Stimulated activated CD4-positive, alpha-beta T cell treated with anti-CD3 and anti-CD28 coated beads, Interleukin-12 subunit alpha, Interleukin-12 subunit beta, amount 100 ng/mL, for 4 hours (primary cell): ENCODE measurements at places on chromosomes 3 and 15.

DNA sequence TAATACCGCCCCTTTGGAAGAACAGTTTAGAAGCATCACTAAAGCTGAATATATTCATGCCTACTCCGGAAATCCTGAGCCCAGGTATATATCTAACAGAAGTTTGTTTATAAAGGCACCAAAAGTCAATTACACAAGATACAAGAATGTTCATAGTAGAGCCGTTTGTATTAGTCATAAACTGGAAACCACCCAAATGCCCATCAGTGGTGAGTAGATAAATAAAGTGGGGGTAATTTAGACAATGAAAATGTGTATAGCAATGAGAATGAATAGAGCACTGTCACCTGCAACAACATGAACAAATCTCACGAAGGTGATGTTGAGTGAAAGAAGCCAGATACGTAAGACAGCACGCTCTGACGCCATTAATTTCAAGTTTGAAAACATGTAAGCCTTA lies 68.3 kb upstream of the GLCE start:
- DNase-seq: no peak

DNA sequence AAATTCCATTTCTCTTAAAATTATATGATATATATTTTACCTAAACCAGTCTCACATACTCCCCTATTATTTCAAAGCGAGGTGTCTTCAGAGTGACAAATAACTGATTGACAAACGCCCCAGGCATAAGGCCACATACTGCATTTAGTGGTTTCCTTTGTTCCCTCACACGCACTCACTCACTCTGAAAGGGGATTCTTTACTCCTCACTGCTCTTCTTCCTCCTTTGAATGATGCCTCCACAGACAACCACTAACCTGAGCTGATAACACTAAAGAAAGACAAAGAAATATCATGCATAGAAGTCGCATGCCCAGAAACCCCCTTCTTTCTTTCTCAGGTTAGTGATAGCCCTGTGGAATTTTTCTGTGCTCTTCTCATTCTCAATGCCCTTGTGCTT lies 24.1 kb upstream of the BBX start:
- no peak for DNase-seq

DNA sequence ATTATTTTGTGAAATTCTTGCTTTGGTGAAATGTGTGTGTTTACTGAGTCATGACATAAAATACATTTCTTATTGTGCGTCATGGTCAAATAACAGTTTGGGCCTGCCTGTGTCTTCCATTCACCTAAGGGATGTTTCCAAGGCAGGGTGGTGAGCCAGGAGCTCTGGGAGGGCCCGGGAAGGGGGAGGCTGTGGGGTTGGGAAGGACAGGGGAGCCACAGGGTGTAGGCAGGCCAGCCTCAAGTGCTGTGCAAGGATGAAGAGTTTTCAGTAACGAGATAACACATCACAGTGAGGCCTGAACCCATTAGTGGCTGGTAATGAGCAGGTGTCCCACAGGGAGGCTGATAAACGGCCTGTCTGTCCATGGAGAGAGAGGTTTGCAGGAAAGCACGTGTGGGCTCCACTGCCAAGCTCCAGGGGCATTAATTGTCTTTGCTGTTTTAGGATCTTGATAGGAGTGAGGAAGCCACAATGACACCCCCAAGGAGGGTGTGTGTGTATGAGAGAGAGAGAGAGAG lies 35.6 kb upstream of the SEC13 start:
- DNase-seq: no peak

DNA sequence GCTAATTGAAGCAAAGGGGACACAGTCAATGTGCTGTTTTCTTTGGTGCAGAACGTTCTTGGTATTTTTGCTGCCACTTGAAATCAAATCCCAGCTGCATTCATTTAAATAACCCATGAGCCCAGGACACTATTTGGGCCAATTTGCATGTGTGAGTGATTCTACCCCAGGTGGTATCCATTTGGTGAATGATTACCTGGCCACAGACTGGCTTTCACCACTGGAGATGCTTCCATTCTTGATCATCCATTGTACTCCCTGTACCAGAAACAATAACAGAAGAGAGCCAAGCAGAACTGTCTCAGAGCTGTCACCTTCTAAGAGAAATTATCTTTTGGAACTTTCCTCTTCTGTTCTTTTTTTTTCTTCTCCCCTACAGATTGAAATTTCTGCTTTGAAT lies 139.7 kb upstream of the RARB start:
- no peak for DNase-seq

DNA sequence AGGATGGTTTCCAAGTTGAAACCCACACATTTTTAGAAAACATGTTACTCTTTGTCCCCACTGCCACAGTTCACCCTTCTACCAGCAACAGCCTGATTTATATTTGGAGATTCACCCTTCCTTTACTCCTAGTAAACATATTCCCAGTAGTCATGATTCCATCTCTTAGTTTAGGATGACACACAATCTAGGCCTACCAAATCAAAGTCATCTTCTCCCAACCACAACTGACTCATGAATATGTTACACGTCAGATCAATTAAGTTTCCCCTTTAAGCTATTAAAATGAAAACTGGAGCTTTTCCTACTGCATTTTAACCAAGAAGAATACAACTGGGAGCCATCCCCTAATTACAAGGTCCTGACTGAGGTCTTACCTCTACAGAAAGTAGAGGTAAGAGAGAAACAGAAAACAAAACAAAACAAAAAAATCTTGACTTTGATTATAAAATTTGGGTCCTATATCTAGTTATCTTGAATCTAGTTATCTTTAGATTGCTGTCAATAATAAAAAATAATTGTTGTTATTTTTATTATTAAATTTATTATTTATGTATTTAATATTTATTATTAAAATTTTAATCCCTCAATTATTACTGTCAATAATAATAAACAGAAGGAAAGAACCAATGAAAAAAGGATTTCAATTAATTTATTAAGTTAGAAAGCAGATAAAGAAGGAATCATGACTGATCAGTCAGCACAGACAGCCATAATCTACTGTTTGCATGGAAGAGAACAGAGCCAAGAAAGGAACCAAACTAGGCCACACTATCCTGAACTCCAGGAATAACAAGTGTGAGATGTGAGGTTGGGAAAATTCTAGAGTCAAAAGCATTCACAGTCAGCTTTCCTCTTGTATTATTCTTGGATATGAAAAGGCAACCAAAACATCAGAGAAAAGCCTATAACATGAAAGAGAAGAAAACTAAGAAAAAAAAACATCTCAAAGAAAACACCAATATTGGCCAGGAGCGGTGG lies 12.5 kb downstream of the DPH6 start:
- no peak for DNase-seq

DNA sequence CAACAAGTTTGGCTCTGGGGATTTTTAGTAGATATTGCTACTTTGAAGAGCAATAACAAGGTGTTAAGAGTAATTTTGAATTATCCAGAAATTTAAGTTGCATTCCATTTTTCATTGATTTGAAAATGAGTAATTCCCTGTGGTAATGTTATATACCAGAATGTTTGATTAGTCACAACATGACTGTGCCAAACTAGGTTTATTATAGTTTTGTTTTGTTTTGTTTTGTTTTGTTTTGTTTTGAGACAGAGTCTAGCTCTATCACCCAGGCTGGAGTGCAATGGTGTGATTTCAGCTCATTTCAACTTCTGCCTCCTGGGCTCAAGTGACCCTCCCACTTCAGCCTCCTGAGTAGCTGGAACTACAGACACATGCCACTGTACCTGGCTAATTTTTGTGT lies 40.7 kb downstream of the CNOT10 start:
- no peak for DNase-seq

DNA sequence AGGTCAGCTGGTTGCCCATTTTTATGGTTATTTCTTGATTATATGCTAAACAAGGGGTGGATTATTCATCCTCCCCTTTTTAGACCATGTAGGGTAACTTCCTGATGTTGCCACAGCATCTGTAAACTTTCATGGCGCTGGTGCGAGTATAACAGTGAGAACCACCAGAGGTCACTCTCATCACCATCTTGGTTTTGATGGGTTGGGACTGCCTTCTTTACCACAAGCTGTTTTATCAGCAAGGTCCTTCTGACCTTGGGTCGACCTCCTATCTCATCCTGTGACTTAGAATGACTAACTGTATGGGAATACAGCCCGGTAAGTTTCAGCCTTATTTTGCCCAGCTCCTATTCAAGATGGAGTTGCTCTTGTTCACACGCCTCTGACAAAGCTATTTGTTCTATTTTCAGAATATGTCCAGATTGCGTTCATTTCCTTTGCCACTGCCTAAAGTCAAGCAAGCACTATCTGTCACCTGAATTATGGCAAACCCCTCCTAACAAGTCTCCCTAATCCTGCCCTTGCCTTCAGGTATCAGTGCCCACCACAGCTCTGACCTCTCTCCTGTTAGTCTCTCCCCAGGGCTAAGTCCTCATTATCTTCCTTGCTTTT lies 308.5 kb downstream of the ROBO2 start:
- DNase-seq: no peak

- no peak for DNase-seq
These were observed 157.9 kb downstream of the OSBPL10 start for GRCh38 chr3:31823184-31823583.

DNA sequence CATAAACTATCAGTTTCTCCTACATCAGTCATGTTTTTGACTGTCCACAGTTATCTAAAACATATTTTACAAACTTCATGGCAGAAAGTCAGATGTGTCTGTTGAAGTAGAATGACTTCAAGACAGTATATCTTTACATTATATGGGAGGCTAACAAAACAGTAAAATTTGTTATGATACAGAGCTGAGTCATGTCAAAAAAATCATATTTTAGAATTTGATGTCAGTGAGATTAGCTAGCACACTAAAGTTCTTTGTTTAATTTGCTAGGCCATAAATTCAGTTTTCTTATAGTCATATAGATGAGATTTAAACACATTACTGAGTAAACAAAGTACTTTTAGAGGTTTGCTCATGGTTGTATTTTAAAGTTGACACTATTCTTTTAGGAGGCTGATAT lies 80.3 kb upstream of the IGSF10 start:
- no peak for DNase-seq

- DNase-seq: no peak
These were observed 24.3 kb downstream of the SUSD5 start for GRCh38 chr3:33194303-33194702.

GRCh38 chr3:63296249-63296648 lies 18.1 kb downstream of the SYNPR start:
- no peak for DNase-seq

- DNase-seq: no peak
These were observed 50.5 kb upstream of the SEC22A start for GRCh38 chr3:123151251-123151705.

DNA sequence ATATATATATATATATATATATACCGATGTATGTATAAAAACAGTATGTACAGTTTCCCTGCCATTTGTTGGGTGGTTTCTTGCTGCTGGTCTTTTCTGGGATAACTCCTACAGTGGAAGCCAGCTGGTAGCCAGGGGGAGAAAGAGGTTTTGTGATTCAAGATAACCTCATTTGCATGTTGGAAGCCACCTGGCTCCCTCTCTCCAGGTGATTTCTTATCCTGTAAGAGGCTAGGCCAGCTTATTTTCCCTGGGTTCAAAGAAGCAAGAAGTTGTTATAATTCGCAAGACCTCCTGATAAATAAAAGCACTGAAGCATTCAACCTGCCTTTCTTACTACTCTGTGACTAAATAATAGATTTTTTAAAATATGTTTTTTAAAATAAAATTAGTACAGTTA lies 443.3 kb downstream of the VGLL3 start:
- no peak for DNase-seq

DNA sequence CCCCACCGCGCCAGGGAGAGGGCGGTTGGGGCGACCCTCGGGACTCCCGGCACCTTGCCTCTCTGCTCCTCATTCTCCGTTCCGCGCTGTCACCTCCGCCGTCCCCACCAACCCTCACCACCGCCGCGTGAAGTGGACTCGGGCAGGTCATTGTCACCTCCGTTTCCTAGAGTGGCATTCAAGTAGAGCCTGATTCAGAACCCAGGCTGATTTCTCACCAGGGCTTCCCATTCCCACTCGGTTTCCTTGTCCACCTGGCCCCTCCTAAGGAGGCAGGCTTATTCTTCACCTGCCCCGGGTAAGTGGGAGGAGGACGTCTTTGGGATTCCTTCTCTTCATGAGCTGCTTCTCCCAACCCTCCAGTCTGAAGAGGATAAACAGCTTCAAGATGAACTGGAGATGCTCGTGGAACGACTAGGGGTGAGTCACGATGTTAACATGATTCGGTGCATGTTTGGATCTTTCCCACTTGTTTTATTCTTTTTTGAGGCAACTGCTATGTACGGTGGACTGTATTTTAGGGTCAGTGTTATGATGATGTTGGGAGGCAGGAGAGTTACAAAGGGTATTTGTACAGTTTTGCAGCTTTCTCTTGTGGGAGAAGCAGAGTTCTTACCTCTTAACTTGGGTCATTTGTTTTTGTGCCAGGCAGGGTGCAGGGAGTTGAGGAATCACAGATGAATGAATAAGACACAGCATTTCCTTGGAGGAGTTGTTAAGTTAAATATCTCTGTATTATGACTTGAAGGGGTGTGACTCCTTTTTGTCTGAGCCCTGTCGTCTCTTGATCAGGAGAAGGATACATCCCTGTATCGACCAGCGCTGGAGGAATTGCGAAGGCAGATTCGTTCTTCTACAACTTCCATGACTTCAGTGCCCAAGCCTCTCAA lies 692 bp downstream of the PSMD2 start:
- DNase-seq: no peak

DNA sequence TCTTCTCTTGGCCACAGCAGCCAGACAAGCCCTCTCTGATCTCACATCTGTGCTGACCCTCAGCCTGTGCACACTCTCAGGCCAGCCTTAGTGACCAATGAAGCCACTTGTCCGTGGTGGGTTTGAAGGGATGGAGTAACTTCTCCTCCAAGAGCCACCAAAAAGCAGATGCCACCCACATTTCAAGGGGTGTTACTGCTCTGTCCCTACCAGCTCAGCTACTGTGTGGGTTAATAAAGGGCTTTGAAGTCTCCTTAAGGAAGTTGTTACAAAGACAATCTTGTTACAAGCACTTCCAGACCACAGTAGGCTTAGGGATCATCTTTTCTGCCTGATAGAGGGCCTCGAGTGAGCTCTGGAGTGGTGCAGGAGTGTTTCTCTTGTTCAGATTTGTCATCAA lies 3.3 kb upstream of the CA12 start:
- DNase-seq: no peak

DNA sequence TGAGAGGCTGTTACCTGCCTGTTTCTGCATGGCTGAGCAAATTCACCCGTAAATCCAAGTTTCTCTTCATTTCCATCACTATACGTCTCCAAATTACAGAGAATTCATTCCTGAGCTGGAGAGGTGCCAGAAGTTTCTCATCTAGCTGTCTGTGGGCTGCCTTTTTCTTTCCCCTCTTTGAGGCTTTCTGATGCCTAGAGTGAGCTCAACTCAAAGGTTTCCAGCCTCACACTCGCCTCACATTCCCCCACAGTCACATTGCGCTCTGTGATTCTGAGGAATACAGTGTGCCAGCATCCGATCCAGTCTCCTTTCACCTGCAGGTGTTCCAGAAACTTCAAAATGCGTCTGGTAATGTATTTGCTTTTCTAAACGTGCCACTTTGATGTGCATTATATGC lies 267.2 kb downstream of the MFSD1 start:
- no peak for DNase-seq

DNA sequence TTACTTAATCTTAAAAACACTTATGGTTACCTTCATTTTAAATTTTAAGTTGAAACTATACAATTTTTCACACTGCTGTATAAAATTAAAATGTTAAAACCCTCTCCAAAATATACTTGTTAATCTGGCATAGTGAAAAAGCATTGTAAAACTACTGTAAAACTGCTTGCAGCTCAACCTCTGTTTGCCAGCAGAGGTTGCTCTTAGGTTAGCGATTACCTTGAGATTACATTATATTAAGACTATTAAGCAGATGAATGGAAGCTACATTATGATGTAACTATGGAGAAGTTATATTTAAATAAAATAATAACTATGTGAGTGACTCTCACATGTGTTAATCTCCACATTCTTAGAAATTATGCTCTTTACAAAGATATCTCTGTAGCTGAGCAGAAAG lies 143.6 kb upstream of the SLITRK3 start:
- no peak for DNase-seq
